Testis (tissue), 5 donors: ENCODE measurements at places on chromosomes 5 and 9. TPM values are rescaled to one million over a fixed set of nuclear protein-coding genes. Genes with fewer than 3 reads are reported as not detected.

The DNAJC21 gene
- 75.4 TPM for total RNA-seq

- no peak for DNase-seq
These were observed 16.2 kb downstream of the NDUFS4 start for GRCh38 chr5:53576674-53577073.

GRCh38 chr9:89820337-89820736 is 215.5 kb downstream of the GADD45G start:
- peak; percentile 8 for DNase-seq

GRCh38 chr9:7935681-7936080 is 136.1 kb upstream of the DMAC1 start:
- no peak for DNase-seq

The SPATA31C1 gene
- total RNA-seq, result 13.5 TPM

DNA sequence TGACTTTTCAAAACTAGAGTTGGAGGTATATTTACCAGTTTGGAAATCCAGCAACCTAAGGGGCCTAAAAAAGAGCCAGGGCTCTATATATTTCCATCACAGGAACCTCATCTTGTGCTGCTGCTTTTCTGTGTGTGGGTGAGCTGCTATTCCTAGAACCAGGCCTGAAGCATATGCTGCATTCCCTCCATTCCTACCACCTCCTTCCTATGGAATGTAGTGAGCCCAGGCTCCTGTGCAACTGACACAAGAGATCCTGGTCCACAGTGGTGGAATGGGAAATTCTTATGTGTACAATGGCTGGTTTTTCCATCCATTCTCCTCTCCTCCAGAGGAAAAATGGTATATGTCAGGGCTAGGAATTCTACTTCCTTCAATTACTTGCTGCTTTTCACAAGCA is 39.1 kb downstream of the SPEF2 start:
- no peak for DNase-seq

The SHOC1 gene
- total RNA-seq, result 25.9 TPM

- peak; percentile 38 for DNase-seq
These were observed 488 bp downstream of the COL15A1 start for GRCh38 chr9:98944057-98944733.

DNA sequence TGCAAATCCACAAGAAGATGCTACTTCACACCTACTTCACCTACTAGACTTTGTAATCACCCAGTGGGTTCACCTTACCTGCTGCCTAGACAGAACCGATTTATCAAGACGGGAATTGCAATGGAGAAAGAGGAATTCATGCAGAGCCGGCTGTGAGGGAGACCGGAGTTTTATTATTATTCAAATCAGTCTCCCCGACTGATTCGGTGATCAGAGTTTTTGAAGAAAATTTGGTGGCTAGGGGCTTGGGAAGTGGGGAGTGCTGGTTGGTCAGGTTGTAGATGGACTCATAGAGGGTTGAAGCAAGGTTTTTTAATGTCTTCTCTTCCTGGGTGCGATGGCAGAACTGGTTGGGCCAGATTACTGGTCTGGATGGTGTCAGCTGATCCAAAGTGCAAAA is 23.4 kb downstream of the SFXN1 start:
- no peak for DNase-seq

GRCh38 chr9:107750741-107751566 is 261.4 kb upstream of the KLF4 start:
- peak; percentile 85 for DNase-seq

DNA sequence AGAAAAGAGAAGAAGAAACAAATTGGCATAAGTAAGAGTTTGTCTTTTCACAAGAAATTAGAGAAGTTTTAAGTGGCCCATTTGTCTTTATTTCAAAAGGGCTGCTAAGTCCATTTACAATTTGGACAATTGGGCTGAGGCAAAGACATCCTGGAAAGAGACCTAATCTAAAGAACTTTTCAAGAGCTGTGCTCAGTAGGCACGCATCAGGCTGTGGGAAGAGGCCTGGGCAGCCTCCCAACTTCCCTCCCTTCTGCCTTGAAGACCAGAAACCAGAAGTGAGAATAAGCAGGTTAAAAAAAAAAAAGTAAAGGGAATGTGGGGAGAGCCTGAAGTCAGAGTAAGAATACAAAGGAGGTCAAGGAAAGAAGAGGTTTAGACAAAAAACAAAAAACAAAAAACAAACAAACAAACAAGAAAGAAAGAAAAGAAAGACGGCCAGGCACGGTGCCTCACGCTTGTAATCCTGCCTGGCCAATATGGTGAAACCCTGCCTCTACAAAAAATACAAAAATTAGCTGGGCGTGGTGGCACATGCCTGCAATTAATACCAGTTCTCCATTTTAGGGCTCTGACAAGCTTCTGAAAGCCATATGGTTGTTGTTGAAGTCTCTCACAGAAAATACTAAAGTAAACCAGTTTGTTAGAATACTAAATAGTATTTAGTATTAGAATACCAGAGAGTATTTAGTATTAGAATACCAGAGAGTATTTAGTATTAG is 48.0 kb upstream of the CEP78 start:
- peak; percentile 81 for DNase-seq

The RXFP3 gene
- total RNA-seq, result not detected

The G3BP1 gene
- total RNA-seq, result 112 TPM

The CARD9 gene
- total RNA-seq, result 3.5 TPM

DNA sequence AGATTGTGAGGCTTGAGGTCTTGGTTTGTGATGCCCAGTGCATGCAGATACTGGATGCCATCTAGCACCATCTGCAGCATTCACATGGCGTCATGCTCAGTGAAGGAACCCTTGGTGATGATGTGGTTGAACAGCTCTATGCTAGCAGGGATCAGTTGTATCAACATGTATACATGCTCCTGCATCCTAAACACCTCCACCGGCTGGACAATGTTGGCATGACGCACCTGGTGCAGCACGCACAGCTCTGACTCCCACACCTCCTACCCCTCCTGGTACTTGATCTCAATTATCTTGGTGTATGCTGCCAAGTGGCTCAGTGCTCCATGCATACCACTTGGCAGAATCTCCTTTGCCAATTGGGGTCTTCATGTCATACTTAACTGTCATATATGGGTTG is 49.1 kb downstream of the MTREX start:
- DNase-seq, result no peak

GRCh38 chr5:145780982-145781381 is 54.2 kb downstream of the PRELID2 start:
- DNase-seq, result no peak

GRCh38 chr9:134227451-134228411 is 63.4 kb upstream of the RNU6ATAC start:
- DNase-seq, result no peak

DNA sequence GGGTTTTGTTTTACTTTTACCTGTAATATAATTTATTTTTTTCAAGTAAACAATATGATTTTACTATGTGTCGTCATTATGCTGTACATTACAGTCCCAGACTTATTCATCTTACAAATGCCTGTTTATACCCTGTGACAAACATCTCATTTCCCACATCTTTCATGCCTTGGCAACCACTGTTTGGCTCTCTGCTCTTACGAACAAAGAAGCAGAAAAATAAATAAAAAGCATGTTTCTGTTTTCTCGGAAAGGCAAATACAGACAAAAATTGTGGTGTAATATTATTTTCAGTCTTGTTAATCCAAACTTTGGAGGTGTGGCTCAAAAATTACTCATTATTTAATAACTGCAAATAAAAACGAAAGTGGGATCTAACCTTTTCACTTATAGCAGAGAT is 393.0 kb downstream of the CDH12 start:
- DNase-seq, result no peak

The PAM gene
- 77.5 TPM for total RNA-seq

DNA sequence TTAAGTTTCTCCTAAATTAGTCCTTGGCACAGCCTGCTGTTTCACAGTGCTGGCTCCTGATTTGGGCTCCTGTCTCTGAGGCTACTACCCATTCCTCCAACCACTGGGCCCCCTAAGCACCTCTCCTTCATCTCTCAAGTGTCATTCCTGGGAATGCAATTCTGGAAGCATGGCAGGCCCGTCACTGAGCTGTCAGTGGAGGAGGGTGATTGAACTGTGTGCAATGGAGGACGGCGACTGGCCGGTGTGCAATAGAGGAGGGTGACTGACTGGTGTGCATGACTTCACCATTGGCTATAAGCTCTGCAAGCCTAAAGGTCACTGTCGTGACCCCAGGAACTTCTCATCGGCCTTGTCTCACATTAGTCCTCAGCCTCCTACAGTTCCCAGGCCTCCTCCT is 12.4 kb upstream of the IL17B start:
- no peak for DNase-seq

The SLC28A3 gene
- total RNA-seq, result 0.08 TPM

GRCh38 chr9:98927724-98928123 is 16.0 kb upstream of the COL15A1 start:
- no peak for DNase-seq

- no peak for DNase-seq
These were observed 17.6 kb upstream of the UNC5A start for GRCh38 chr5:176792655-176793342.

The ANKRD34B gene
- 0.16 TPM for total RNA-seq

GRCh38 chr9:77978086-77978781 is 53.4 kb downstream of the GNAQ start:
- no peak for DNase-seq

DNA sequence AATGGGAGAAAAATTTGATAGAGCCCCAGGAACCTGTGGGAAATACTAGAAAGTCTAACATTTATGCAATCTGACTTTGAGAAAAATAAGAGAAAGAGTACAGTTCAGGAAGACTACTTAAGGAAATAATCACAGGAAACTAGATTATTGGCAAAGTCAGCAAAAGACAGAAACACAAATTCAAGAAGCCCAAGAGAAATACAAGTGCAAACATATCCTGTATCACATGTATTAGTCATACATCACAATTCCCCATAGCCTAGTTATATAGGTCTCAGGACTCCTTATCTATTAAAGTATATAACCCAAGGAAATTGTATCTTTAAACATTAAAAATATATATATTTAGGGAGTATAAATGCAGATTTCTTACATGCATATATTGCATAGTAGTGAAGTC is 100.8 kb downstream of the HOMER1 start:
- DNase-seq, result no peak

DNA sequence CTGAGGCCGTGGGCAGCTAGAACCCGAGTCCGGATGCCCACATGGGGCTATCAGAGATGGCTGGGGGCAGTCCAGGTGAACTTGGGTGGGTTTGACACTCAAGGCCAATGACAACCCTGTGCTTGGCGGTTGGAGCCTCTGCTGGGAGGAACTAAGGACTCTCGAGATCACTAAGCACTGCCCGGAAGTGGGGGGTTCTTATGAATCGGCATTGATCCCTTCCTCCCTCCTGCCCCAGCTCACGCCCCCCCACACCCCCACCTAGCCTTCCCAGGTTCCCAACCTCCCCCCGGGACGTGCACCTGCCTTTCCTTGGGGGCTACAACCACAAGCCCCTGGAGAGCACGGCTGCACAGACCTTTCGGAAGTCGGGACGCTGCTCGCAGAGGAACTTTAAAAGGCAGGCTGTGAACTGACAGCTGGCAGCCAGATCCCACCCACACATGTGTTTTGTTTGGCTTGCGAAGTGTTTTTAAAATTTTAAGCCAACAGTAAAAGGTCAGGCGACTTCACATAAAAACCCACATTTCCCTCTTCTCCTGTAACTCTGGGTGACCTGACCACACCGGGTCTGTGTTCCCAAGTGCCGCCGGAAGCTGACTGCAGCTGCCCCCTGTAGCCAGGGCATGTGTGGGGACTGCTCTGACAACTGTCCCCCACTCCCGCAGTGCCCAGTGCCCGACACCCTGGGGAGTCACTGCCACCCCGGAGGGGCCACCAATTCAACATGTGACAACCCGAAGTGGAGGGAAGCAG is 5.1 kb upstream of the RALGDS start:
- DNase-seq, result no peak

The SPOCK1 gene
- 111 TPM for total RNA-seq

DNA sequence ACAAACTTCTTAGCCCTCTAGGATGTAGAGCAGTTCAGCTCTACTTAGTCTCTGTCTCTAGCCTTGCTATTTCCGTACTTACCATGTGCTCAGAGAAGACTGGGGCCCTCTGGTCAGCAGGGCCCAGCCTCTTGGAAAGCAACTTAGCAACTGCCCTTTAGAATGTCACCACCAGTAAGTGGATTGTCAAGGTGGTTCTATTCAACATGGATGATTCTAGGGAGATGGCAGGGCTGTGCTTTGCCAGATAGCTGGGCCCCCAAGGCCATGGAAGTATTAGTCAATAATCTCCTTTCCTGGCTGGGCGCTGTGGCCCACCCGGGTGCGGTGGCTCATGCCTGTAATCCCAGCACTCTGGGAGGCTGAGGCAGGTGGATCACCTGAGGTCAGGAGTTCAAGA is 177.6 kb upstream of the MVB12B start:
- DNase-seq, result no peak

GRCh38 chr5:33894566-33894965 is 2.8 kb upstream of the ADAMTS12 start:
- no peak for DNase-seq

The TARS1 gene
- 40.5 TPM for total RNA-seq

The GRM6 gene
- total RNA-seq, result 1.1 TPM

The NUP214 gene
- 190 TPM for total RNA-seq

The C5orf63 gene
- total RNA-seq, result 17.8 TPM

The CAVIN4 gene
- total RNA-seq, result 3.5 TPM

DNA sequence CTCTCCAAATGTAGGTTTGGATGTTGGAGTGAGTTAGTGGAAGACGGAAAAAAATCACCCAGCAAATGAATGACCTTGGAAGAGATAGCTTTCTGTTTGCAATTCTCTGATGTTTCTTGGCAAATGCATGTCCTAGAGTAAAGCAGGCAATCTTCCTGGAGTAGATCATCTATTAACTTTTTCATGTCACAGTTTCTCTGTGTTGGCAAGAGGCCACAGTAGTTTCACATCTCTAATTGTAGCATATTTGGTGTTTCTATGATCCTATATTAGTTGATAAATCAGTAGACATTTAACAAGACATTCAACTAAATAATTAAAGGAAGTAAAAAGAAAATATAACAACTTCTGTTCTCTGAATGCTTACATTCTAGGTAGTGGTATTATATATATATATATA is 138.2 kb upstream of the MINAR2 start:
- no peak for DNase-seq

The SARDH gene
- 7.2 TPM for total RNA-seq

The KCNN2 gene
- total RNA-seq, result 7.3 TPM

DNA sequence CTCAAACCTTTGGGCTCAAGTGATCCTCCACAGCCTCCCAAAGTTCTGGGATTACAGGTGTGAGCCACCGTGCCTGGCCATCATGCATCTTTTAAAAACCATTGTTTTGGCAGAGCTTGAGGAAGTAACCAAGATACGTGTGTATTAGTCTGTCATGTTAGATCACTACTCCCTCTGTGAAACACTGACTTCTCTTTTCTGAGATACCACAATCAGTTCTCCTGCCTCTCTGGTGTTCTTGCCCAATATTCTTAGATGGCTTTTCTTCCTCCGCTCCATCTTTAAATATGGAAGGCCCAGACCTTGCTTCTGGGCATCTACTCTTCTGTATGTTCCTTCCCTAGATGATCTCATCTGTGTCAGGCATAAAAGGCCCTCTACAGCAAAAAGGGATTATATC is 14.2 kb upstream of the CCNB1 start:
- DNase-seq, result no peak

GRCh38 chr9:68710111-68710471 is 5.1 kb downstream of the PIP5K1B start:
- DNase-seq, result no peak

The PCDHGC5 gene
- 5.4 TPM for total RNA-seq

- no peak for DNase-seq
These were observed 124.9 kb downstream of the TTC39B start for GRCh38 chr9:15182101-15182551.

The WDR38 gene
- total RNA-seq, result 7.6 TPM
